ENCODE measurements at places on chromosomes 5 and 9.

GRCh38 chr9:96884443-96884842, 30.1 kb upstream of the ZNF782 start:
- DNase-seq: no peak

DNA sequence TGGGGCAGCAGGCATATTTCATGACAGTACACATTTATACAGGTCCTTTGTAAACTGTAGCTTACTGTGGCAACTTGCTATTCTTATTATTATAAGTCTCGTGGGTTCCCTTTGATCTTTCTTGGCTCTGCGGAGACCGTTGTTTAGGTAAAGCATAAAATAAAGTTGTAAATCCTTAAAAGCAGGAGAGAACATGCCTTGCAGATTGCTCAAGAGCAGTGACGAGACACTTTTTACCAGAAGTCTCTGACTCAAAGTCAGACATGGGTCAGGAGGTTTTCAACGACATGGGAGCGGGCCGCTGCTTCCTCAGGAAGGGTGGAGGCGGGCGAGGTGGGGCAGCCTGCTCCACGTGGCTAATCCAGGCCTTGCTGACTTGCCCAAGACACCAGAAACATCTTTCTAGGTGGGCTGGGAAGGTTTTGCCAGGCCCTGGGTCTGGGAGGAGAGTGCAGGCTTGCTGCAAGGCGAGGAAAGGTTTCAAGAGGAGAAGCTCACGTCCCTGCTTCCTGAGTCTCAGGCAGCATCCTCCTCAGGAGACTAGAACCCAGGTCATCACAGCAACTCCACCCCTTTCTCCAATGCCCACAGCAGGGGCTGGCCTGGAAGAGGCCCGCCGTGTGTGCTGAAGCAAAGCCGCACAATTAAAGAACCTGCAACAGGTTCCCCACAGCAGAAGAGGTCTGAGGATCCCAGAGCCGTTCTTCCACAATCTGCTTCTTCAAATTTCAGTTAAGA, 6.5 kb downstream of the TBC1D2 start:
- no peak for DNase-seq

DNA sequence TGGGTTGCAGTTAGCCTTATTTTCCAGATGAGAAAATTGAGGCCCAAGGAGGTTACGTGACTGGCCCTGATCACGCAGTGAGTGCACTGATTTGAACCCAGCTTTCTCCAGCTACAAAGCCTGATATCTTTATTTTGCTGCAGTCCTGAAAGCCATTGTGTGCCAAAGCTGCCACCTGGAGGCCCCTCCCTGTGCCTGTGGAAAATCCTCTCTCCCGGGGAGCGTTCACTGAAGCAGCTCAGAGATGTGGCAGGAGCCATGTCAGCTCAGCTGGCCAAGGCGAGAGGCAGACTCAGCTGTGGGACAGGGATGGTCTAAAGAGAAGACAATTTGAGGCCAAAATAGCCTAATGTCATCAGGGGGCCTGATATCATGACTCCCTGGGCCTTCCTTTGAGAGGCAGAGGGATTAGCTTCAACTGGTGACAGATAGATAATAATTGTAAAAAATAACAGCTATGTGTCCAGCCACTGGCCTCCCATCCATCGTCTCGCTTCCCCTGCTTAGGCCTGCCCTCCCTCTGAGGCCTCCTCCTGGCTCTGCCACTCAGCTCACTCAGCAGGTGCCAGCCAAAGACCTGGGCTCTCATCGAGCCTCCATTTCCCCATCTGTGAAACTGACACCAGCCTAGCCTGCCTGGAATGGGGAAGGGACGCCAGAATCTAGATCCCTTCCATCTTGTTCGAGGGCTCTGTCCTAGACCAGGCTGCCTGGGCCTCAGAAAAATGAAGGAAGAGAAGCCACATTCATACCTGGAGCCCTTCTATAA, 74.3 kb upstream of the GGTA1 start:
- no peak for DNase-seq

DNA sequence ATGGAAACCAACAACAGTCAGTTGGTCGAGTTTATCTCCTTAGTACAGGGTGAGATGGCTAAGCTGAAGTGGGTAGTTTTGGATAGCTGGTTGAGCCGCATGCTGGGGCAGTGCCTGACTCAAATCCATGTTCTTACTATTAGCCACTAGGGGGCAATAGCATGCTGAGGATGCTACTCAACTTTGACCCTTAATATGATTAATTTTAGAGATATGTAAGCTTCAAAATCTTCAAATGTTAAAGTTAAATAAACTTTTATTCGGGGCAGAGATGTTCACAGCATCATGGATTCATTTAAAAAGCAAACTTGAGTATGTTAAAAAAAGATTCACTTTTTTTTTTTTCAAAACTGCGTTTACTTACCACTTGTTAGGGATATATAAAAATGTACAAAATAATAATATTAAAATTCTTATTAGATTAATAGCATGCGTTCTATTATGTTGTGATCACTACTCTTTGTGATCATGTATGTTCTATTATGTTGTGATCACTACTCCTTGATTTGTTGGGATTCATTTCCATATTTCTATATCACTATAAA, 57.0 kb downstream of the C9orf153 start:
- DNase-seq: no peak

DNA sequence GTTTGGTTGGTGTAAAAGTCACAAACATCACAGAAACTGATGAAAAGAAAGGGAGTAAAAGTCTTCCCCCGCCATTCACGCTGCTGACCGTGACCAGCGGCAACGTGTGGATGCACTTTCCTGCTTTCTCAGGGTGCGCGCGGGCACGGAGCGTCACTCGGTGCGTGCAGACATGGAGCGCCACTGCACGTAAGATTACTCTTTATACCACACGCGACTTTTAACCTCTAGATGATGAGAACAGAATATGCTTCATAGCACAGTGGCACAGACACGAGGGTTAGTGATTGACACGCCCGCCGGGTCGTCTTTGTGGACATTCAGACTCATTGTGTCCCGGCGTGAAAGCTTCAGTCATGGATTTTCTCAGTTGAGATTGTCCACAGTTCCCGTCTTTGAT, 15.7 kb downstream of the CEP72 start:
- DNase-seq: no peak

DNA sequence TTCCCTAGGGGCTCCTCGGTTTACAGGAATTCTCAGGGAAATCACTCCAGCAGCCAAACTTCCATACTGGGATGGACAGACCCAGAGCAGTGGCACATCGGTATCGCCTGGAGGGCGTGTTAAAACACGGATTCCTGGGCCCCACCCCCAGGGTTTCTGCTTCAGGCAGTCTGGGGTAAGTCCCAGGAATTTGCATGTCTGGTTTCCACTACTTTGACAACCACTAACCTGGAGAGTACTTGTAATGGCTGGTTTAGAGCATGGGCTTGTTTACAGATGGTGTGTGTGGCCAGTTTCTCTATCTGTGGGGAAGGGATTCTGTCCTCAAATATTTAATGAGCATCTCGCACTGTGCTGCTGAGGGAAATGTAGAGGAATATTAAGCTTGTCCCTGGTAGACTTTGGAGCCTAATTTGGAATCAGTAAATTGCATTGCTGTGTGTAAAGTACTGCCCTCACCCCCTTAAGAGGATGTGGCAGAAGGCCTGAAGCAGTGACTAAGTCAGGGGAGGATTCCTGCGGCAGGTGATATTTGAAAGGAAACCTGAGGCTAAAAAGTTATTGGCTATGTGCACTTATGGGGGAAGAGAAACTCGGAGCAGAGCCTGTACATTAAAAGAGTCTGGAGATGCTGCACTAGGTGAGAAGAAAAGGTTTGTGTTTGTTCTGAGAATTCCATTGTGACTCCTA, 18.6 kb upstream of the TJP2 start:
- no peak for DNase-seq
